ENCODE measurements at places on chromosomes 5 and 9. TPM values are rescaled to one million over a fixed set of nuclear protein-coding genes. Genes with fewer than 3 reads are reported as not detected.

The HSD17B3 gene
- not detected for total RNA-seq

The PCDH12 gene
- 0.56 TPM for total RNA-seq

The SPAG8 gene
- 1.1 TPM for total RNA-seq

The IL4 gene
- total RNA-seq, result not detected

The TNFSF15 gene
- total RNA-seq, result 1.5 TPM

The SEMA5A gene
- 44.3 TPM for total RNA-seq

The RNF180 gene
- 4.0 TPM for total RNA-seq

The BTNL9 gene
- total RNA-seq, result not detected

The TRIM41 gene
- 13.6 TPM for total RNA-seq
